Vagina (tissue), 2 donors: ENCODE measurements at places on chromosomes 6 and 20.
A peak's percentile ranks its signal among the peaks of the same experiment; 100 is the strongest.

DNA sequence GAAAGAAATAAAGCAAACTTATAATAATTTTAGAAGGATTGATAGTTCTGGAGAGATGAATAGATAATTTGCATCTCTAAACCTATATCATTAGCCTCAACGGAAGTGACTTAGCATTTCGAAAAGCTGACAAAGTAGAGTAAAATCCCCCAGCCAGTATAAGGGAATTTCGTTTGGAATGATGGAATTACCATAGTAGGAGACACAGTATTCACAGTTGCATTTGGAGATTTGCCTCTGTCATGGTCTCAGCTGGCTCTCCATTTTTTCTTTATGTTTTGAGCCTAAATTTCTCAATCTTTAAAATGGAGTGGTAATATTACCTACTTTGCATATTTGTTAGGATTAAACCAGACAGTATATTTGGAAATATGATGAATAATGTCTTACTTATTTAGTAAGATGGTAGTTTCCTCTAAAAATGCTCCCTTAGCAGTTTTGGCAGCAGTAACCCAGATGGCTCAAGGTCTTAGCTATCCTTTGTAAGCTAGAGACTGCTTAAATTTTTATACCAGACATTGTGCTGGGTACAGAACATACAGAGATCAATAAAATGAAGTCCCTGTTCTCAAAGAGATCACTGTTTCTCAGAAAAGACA is 58.2 kb downstream of the SMAP1 start:
- DNase-seq: no peak

DNA sequence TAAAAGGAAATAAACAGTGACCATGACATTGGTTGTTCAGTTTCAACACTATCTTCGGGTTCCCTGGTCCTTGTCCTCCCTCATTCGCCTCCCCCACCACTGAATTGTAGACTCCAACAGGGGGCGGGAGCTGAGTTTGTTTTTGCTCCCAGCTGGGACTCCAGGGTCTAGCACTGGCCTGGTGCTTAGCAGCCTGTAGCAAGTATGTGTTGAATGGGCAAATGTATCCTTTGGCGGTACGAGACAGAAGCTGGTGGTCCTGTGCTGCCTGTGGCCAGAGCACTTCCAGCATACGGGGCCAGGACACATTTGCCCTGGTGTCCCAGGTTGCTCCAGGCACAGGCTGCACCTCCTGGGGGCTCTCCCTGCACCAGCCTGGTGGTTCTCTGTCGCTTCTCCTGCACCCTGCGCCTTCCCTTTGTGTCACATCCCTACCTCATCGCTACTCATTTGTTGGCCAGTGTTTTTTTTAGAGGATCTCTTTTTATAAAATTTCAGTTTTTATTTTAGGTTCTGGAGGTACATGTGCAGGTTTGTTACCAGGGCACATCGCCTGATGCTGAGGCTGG is 40.1 kb downstream of the PHACTR3 start:
- DNase-seq: peak; percentile 71

GRCh38 chr20:25199473-25200260 is 4.2 kb downstream of the ENTPD6 start:
- peak; percentile 67 for DNase-seq

- DNase-seq: no peak
Observed at GRCh38 chr6:52337633-52338290, 24.2 kb upstream of the PAQR8 start.

GRCh38 chr6:138287144-138287955 is 69.1 kb upstream of the PBOV1 start:
- no peak for DNase-seq

DNA sequence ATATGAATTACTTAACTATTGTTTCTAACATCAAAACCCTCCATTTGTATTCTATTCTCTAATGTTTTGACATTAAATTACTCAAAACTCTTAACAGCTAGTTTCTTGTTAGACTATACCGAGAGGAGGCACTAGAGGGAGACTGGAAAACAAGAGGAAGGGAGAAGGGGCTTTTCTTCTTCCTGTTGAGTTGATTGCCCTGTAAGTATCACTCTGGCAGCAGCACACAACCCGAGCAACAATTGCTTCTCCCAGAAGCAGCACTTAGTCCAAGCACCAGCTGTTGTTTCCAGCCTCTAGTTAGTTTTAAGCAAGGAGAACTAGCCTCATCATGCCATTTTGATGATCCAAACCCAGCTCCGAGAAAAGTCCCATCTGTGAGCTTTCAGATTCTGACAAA is 603.8 kb downstream of the PRKN start:
- no peak for DNase-seq

DNA sequence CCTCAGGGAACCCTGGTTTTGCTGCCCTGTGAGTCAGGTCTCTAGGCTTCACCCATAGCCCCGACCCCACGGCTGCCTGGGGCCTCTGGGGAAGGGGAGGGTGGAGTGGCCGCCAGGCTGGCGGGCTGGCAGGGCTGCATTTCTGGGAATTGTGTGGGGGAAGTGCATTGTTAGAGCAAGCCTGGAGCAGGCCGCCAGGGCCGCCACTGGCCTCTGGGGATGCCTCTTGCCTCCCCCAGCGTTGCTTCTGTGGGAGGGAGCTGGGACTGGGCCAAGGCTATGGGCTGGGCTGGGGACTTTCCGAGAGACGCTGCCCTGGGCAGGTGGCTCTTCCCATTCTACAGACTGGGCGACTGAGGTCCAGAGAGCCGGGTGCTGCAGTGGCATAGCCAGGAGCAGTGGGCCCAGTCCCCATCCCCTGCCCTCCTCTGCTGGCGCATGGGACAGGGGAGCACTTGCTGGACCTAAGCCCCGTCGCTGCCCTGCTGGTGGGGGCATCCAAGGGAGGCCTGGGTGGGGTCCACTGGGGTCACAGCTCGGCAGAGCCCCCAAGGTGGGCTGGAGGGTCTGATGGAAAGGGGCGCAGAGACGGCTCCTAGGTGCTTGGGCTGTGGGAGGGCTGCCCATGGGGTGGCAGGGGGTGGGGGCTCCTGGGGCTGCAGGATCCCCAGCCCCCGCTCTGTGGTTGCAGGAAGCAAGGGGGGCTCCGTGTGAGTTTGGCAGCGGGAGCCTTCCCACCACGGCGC is 6.6 kb upstream of the SOX18 start:
- no peak for DNase-seq

GRCh38 chr6:135170849-135171248 is 10.3 kb upstream of the MYB start:
- DNase-seq: no peak

GRCh38 chr20:8774412-8774811 is 294.5 kb upstream of the PLCB4 start:
- DNase-seq: no peak

DNA sequence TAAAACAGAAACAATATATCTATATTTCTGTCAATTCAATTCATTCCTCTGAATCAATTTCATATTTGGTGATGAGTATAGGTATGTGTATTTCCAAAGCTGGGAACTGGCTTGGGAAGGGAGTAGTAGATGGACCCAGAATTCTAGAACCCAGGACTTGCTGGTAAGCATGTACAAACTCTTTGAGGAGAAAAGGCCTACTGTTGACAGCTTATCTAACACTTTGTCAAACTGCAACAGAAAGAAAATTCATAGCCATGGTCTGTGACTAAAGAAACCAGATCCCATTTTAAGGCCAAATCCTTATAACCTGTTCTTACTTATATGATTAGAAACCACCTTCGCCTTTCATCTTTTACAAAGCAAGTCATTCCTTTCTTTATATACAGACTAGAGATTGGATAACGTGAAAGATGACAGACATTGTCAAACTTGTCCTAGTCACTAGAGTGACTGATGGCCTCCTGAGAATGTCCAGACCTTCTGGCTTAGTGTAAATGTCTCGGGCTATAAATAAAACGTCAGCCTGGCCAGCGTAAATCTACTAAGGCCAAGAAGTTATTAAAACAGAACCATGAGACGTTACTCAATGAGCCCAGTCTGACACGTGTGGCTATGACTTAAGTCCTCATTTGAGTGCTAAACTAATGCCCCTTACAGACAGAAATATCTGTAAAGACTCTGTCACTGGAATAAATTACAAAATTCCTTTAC is 152.3 kb downstream of the ALDH8A1 start:
- no peak for DNase-seq

- no peak for DNase-seq
Observed at GRCh38 chr6:158474961-158475343, 84.9 kb upstream of the TMEM181 start.

GRCh38 chr20:380763-381580 is 412 bp downstream of the TRIB3 start:
- no peak for DNase-seq

- DNase-seq: no peak
Observed at GRCh38 chr6:41135062-41135832, 18.9 kb downstream of the TREML1 start.

GRCh38 chr6:110815015-110815410 is 256 bp downstream of the CDK19 start:
- DNase-seq: no peak

DNA sequence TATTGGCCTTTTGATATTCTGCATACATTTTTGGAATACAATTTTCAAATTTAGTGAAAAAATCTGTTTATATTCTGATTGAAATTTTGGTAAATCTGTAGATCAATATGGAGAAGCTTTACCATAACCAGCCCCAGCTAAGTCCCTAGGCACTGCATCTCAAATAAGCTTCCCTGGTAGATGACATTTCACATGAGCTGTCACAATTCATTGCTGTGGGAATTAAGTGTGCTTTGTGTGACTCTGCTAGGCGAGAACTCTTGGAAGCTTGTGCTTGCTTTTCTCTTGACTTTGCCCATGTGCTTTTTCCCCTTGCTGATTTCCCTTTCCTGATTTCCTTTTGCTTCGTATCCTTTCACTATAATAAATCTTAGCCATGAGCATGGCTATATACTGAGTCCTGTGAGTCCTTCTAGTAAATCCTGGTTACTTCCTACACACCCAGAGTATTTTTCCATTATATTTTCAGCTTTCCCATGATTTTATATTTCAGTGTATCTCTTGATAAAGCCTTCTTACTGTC is 166.5 kb upstream of the MMS22L start:
- no peak for DNase-seq

GRCh38 chr20:12028771-12029170 is 111.1 kb downstream of the BTBD3 start:
- no peak for DNase-seq

GRCh38 chr6:1024161-1024560 is 287.7 kb upstream of the FOXQ1 start:
- no peak for DNase-seq

DNA sequence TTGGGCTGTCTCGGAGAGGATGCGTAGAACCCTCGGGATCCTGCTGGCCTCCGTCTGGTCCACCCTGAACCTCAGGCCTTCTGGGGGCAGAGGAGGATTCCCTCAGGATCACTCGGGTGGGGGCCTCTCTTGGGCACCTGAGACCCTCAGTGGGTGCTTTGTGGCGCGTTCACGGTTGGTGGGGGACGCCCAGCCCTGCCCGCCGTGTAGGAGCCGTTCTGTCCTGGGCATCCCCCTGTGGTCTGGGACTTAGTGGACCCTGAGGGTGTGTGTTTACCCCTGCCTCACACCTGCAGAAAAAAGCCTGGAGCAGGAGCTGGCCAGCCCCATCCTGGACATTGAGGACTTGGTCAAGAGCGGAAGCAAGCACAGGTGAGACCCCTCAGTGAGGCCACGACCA is 7.6 kb downstream of the RTEL1 start:
- no peak for DNase-seq

DNA sequence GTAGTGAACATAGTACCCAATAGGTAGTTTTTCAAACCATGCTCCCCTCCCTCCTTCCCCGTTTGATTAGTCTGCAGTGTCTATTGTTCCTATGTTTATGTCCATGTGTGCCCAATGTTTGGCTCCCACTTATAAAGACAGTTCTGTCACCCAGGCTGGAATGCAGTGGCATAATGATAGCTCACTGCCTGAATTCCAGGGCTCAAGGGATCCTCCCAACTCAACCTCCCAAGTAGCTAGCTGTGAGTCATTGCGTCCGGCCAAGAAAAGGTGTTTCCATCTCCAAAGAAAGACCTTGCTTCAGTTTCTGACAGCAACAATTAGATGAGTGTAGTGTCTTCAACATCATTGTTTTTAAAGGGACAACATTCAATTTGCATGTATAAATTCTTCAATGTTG is 131.1 kb upstream of the CEP162 start:
- DNase-seq: no peak

DNA sequence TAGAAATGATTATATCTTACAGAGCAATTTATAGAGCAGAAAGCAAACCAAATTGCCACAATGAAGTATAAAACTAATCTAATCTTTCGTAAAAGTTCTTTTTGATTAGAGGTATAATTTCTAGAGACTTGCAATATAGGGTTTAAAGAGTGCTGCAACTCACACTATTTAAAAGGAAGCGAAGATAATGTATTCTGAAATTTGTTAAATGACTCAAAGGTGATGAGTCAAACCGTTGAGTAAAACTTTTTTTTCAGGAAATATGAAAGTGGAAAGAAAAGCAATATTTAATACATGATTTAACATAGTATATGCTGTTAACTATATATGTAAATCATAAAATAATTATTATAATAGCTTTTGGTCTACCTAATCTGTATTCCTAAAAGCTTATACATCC is 133.6 kb downstream of the SYNE1 start:
- no peak for DNase-seq

- DNase-seq: no peak
Observed at GRCh38 chr6:111552241-111552744, 53.4 kb downstream of the TRAF3IP2 start.
